ENCODE measurements at places on chromosomes 1 and 21.
A peak's percentile ranks its signal among the peaks of the same experiment; 100 is the strongest.

- no peak for DNase-seq
Measured at GRCh38 chr1:207429963-207430362, 24.2 kb upstream of the CR2 start.

GRCh38 chr1:211613951-211614350 lies 35.0 kb upstream of the SLC30A1 start:
- no peak for DNase-seq

DNA sequence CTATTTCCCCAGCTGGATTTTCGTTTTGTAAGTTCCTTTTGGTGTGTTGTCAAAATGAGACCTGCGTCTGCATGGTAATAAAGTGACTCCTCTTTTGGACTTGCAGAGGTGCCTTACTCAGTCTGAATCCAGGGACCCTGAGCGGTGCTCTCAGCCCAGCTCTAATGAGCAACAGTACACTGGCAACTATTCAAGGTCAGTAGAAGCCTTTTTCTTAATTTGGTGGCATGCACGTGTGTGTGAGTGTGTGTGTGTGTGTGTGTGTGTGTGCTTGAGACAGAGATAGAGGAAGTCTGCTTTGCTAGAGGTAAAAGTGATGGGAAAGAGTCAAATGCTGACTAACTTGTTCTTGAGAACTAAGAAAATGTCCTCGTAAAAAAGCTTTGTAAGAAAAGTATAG lies 105.4 kb downstream of the CD247 start:
- no peak for DNase-seq

DNA sequence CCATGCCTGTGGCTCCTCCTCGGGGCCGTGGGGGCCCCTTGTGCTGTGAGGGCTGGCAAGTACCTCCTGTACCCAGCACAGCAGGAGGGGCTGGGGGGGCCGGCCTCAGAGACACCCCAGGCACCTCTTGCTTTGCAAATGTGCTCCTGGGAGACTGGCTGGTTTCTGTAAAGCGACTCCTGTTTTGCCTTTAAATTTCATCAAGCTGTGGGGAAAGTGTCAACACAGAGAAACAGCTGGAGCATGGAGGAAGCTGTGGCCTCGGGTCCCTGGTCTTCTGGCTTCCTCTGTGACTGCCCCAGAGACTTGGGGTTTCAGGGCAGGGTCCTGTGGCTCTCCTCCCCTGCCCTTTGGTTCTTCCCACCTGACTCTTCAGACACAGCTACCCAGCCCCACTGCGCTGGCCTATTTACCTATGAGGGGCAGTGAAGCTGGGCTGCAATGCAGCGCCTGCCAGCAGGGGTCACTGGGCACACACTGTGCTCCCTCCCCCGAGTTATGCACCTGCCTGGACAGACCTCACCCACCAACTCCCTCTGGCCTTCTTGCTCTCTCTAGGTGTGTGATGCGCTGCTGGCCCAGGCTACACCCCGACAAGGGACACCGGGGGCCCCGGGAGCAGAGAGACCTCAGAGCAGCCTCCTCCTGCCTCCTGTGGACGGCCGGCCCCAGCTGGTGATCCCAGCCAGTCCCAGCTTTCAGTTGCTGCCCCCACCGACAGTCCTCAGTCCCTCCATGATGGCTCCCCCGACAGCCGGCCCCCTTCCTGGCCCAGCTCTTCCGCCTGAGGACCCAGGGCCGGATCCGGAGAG lies 17.6 kb upstream of the PEX10 start:
- DNase-seq: no peak

GRCh38 chr1:182614796-182615454 lies 10.7 kb upstream of the RGS16 start:
- DNase-seq: peak; percentile 79

- DNase-seq: no peak
Measured at GRCh38 chr1:192159781-192160180, 1.5 kb downstream of the RGS18 start.

- no peak for DNase-seq
Measured at GRCh38 chr1:97936976-97937375, 16.1 kb upstream of the DPYD start.

Measured in type B pancreatic cell (in vitro differentiated cells).